ENCODE measurements at places on chromosomes 12 and 14.

DNA sequence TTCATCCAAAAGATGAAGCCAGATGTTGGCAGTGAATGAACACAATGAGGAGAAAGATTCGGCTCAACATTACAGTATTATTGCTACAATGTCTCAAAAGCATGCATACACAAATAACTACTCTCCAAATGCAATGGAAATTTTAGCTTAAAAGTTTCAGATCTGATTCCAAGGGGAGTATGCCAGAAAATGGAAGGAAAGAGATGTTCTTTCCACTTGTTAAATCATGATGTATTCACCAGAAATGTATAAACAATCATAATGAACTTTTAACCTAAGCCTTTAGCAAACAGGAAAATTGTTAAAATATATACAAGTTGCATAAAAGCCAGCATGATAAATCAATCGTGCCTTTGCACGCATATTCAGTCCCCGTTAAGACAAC is 62.1 kb downstream of the SH2B3 start:
- no peak for DNase-seq

- DNase-seq: no peak
Measured at GRCh38 chr12:16603916-16604575, 1.9 kb downstream of the LMO3 start.

DNA sequence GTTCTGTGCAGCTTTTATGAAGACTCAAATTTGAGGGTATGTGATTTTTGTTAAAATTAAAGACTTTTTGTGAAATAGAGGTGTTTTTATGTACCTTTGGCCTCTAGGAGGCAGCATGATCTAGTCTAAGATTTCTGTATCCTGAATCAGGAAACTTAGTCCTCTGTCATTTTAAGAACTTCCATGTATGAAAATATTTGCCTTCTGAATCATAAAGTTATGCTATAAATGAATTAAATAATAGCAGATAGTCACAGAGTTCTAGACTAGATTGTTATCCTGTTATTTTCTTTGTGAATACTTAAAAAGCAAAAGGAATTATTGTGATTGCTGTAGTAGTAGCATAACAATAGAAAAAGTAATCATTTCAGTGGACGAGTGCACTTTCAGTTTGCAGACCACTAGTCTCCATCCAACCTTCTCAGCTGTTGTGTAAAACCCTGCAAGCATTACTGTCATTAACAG is 56.3 kb downstream of the FGD4 start:
- DNase-seq: peak; percentile 43

DNA sequence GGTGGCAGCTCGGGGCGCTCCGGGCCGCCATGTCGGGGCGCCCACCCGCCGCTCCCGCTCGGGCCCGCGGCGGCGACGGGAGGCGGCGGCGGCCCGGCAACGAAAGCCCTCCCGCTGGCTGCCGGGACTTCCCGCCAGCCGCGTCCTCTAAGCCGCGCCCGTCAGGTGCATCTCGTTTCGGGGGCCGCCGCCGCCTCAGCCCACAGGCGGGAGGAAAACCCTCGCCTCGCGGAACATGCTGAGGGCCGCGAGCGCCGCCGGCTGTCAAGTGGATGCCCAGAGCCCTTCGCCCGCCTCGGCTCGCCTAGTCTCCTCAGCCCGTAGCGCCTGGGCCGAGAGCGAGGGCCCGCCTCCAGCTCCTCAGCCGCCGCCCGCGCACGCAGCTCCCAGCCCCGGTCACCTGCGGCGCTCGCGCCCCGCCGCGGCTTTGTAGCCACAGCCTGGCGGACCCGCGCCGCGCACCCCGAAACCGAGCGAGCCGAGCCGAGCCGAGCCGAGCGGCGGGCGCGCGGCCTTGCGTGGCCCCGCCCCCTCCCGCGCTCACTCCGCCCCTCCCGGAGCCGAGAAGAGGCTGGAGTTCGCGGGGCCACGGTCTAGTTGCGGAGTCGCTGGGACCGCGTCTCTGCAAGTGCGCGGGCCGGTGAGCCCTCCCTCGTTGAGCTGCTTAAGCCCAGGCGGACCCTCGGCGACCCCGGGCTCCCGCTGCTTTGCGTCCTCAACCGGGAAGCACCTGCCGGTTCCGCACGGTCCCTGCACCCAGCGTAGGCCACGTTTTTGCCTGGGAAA is at the start of gene EML5:
Gene EML5 (minus strand): TSS at position 481 of the 786 bp plus-strand sequence. CDS start 450 bp downstream, at position 31.
- peak; percentile 83 for DNase-seq

GRCh38 chr12:99567072-99567471 is 80.5 kb upstream of the GARIN6 start:
- no peak for DNase-seq

- DNase-seq: no peak
Measured at GRCh38 chr14:87888136-87888999, 104.6 kb downstream of the GALC start.

DNA sequence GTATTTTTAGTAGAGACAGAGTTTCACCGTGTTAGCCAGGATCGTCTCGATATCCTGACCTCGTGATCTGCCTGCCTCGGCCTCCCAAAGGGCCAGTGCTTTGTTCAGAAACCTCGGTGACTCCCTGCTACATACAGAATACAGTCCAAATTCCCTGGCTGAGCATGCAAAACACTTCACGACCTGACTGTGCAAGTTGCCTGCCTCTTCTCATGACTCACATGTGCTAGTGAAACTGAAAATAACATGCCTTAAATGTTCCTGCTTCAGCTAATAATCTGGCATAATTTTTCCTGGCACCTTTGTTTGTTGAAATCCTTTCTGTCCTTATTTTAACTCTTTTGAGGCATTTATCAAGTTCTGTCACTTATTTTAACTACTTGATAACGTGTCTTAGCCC is 8.2 kb downstream of the DMAC2L start:
- no peak for DNase-seq

DNA sequence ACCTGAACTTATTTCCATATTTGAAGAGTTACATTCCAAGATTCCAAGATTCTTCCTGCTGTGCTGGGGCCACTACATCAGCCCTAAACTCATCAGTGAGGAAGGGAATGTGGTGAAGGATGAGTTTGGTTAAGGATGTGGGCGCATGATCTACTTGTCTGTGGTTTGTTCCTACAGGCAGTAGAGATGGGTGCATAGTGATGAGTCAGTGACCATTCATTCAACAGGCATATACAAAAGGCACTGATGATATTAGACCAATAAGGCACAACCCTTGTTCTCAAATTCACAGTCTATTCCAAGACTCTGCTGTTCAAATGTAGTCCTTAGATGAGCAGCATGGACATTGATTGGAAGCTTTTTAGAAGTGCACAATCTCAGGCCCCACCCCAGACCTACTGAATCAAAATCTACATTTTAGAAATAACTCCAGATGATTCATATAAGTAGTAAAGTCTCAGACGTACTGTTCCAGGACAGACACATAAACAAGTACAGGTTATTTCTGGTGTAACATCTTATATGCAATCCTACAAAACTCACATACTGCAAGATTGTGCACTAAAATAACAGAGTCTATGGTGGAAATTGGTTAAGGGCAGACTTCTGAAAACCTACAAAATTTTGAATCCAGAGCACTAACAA is 47.7 kb upstream of the MAP3K9 start:
- no peak for DNase-seq

- no peak for DNase-seq
Measured at GRCh38 chr14:78195431-78195830, 25.3 kb downstream of the NRXN3 start.

- no peak for DNase-seq
Measured at GRCh38 chr14:74488786-74489397, 4.2 kb downstream of the NPC2 start.

GRCh38 chr14:48251290-48251689 is 575.9 kb upstream of the MDGA2 start:
- no peak for DNase-seq

- DNase-seq: no peak
Measured at GRCh38 chr12:15931590-15932053, 20.5 kb downstream of the DERA start.

DNA sequence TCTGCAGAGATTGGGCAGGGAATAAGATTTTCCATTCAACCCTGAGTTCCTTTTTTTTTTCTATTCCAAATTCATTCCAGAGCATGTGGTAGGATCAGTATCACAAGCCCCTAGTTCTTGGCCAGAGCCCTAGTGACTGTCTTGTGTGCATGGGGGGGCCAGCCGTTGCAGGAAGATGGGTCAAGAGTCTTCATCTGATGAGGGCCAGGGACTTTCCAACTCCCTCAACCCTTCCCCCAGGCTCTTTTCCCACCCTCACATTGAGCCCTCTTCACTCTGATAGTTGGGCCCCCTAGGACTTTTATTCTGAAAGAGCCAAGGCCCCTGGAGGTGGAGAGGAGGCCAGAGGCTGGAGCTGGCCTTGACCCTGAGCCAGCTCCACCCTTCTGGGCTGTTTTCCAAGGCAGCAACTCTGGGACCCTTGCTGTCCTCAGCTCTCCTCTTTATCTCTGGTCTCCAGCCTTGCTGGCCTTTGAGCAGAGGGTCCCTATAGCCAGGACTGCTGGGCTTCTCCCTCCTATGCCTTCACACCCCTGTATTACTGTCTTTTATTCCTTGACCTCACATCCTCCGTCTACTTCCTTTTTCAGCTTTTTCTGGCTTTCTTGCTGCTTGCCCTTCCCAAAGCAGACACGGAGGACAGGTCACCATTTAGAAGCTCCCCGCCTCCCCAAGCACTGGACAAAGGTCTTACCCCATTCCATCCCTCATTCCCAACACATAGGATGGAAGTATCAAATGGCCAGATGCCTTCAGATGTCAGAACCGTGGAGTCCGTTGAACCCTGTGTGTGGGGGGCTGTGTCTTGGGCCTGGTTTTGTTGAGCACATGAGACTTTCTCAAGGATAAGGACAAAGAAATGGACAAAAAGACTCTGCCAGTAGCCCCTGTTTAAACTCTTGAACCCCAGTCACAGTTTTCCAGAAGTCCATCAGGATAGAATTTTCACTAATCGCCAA is 5.6 kb downstream of the RBP5 start:
- no peak for DNase-seq

GRCh38 chr12:20154052-20154451 is 214.3 kb upstream of the PDE3A start:
- DNase-seq: no peak

DNA sequence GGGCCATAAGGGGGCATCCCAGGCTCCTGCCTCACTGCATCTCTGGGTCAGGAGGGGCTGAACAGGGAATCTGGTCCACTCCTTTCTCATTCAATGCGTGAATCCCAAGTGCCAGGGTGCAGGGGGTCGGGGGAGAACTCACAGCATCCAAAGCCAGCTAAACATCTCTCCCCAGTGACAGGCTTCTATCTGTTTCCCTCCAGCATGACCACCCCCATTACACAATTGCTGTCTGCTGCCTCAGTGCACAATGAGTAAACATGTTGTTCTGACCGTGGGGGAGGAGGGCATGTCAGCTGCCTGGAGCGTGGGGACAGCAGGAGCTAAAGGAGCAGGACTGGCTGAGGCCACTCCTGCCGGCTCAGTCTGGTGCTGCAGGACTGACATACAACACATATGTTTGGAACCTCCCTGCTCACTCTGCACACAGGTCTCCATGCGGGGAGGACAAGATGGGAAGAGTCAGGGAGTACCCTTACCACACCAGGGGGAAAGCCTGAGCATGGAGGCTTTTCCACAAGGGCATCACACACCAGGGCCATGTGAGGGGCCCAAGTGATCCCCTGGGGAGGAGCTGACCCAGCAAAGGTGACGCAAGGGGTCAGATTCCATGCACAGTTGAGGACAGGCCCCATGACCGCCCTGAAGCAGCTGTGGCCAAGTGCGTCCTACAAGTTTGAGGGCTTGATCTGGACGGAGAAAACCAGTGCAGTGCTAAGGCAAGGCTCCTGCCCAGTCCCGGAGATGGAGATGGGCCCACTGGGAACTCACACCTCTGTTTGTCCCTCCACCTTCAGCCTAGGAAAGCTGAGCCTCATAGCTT is 1.4 kb downstream of the TNS2 start:
- DNase-seq: no peak

DNA sequence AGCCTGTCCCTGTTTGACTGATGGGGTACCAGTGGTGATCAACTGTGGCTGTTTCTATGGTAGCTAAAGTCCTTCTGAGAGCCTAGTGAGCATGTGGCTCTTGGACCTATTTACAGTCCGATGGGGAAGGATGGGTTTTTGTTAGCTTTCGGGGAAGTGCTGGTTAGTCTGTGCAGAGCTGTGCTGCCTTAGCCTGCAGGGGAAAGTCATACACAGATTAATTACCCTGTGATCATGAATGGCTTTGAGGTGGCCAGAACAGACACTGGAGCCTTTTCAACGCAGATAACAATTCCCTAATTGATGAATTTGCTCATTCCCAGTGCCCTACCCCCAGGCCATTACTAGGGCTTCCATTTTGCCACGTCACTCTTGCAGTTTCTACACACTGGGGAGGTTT is 99.7 kb downstream of the WSCD2 start:
- no peak for DNase-seq

DNA sequence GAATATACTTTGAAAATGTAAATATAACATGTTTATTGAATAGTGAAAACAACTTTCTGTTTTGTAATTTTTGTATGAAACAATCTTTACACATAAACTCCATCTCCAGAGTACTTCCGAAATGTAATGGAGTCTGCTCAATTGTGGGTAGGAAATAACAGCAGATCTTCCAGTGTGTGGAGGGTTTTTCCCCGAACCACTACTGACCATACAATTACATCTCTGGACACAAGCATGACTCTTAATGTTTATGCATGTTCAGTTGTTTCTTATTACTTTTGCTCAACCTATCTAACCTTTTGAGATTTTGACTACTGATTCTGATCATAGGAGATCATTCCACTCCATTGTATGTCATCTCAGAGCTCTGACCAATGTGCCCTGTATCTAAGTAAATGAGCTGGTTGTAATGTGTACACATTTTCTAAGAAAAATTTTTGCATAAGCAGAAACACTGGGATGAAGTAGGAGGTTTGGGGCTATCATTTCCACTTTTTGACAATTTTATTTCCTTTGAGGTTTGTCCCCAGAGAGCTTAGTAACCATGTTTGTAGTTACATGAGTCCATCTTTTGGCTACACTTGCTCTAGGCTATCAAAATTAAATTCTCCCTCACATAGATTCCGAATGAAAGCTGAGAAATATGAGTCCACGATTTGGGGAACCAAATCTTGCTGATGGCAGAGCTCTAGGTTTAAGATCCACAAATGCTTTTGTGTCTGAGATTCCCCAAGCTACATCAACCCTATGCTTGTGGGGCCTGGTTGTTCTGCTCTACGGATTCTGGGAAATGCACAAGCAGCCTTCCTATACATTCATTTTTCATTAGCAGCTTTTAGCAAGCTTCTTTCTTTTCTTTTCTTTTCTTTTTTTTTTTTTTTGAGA is 21.4 kb upstream of the CLEC4D start:
- DNase-seq: no peak

- no peak for DNase-seq
Measured at GRCh38 chr12:125249066-125249824, 184.0 kb downstream of the AACS start.

- no peak for DNase-seq
Measured at GRCh38 chr14:50795142-50795541, 35.8 kb downstream of the NIN start.

Data from immature natural killer cell (primary cell).